ENCODE measurements at places on chromosomes 11 and 22.

GRCh38 chr22:27978802-27979201 is 59.7 kb upstream of the PITPNB start:
- no peak for DNase-seq

GRCh38 chr11:73752903-73753302 is 8.0 kb downstream of the RAB6A start:
- no peak for DNase-seq

GRCh38 chr22:43471606-43472135 is 59.9 kb downstream of the MPPED1 start:
- DNase-seq = no peak

- DNase-seq = no peak
Observed at GRCh38 chr11:10205928-10206327, 88.1 kb downstream of the SBF2 start.

DNA sequence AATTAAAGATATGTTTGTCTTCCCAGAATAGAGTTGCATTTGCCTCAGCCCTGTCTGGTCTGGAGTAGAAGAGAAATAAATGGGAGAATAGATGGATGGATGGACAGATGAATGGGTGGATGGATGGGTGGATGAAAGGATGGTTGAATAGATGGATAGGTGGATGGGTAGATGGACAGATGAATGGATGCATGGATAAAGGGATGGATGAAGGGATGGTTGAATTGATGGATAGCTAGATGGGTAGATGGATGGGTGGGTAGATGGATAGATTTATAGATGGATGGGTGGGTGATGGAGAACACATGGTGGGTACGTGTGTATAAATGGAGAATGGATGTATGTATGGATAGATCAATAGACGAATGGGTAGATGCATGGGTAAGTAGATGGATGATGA is 8.5 kb downstream of the CRYBB1 start:
- DNase-seq = no peak

GRCh38 chr22:46040471-46041465 is 63.8 kb upstream of the WNT7B start:
- no peak for DNase-seq

- DNase-seq = no peak
Observed at GRCh38 chr11:59814021-59814420, 3.4 kb upstream of the MRPL16 start.

DNA sequence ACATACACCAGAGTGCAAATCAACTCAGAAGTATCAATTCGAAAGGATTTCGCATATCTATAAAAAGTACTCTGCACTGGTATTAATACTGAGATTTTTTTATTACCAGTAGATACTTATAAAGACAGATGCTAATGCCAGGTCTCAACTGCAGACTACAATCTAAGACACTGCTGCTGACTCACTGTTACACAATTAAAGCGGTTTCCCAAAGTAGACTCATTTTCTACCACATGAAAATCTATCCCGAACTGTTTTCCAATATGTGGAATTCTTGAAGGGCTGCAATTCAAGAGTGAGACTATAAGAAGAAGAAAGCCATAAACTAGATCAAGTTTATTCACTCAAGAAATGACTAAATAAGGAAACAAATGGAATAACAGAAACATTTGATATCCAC is 57.2 kb upstream of the ARHGAP32 start:
- DNase-seq = no peak

- DNase-seq = no peak
Observed at GRCh38 chr11:118240999-118241763, 11.0 kb downstream of the MPZL3 start.

GRCh38 chr11:121654259-121654842 is 201.6 kb upstream of the SORL1-AS1 start:
- DNase-seq = no peak

- DNase-seq = no peak
Observed at GRCh38 chr11:112634551-112634950, 326.7 kb upstream of the NCAM1 start.

Measured in stimulated activated CD8-positive, alpha-beta memory T cell treated with anti-CD3 and anti-CD28 coated beads, Interleukin-4, amount 100 ng/mL, for 4 hours (primary cell).